Inflammatory macrophage treated with lipopolysaccharide for 1 hour (primary cell): ENCODE measurements at places on chromosomes 2 and 18.
A peak's percentile ranks its signal among the peaks of the same experiment; 100 is the strongest.

DNA sequence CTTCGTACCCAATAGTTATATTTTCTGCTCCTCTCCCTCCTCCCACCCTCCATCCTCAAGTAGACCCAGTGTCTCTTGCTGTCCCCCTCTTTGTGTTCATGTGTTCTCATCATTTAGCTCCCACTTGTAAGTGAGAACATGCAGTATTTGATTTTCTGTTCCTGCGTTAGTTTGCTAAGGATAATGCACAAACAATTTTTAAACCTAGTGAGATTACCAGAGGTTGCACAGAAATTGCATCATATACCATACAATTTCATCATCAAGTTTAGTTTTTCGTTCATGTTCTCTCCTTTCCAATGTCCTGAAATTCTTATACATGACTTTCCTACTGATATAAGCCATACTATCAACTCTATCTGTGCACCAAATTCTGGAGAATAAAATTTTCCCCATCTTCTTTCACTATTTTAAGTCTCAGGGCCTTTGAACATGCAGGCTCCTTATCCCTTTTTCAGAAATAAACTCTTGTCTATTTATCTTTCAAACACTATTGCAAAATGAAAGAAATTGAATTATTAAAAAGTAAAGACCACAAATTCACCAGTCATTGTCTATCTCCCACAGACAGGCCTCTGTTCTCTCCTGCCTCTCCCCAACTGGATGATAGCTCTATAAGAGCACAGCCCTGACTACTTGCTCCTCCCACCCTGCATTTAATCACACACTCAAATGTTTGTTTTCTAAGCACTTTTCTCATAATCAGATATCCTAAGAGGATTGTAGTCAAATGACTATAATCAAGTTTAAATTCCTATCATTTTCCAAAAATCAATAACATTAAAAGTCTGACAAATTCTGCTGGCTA is 27.2 kb upstream of the B4GALT6 start:
- DNase-seq = peak; percentile 23

DNA sequence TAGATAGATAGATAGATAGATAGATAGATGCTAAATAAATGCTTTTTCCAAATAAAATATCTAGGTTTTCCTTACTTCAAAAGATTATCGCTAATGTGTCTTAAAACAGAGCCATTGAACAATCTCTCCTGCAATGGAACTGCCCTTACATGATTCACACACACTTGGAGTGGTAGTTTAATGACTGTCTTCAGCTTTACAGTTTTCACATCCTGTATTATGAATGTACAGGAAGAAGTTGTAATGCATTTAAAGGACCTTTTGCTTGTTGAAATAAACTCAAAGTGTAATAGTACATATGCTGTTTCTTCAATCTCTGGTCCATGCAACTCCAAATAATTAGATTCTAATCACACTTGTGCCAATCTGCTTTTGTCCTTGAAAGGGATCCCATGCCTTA is 797.6 kb upstream of the CDH2 start:
- no peak for DNase-seq

DNA sequence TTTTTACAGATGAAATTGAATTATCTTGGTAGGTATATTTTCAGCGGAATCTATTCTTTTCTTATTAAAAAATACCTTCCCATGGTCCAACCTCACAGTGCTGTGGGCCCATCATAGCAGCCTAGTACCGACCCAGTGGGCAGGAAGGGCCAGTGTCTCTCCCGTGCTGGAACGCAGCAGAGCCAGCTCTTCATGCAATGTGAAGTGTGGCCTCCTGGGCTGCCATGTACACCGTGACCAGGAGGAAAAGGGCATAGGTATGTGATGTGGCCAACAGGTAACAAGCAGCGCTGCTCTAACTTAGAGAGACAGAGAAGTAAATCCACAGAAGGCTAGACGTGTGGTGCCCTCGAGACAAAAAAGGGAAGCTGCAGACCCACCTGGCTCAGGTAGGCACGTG is 221.1 kb upstream of the SALL3 start:
- DNase-seq = no peak

GRCh38 chr2:226771067-226771466 is 28.6 kb downstream of the IRS1 start:
- DNase-seq = no peak

- peak; percentile 64 for DNase-seq
These were observed 79.5 kb downstream of the EPB41L3 start for GRCh38 chr18:5464251-5464650.

DNA sequence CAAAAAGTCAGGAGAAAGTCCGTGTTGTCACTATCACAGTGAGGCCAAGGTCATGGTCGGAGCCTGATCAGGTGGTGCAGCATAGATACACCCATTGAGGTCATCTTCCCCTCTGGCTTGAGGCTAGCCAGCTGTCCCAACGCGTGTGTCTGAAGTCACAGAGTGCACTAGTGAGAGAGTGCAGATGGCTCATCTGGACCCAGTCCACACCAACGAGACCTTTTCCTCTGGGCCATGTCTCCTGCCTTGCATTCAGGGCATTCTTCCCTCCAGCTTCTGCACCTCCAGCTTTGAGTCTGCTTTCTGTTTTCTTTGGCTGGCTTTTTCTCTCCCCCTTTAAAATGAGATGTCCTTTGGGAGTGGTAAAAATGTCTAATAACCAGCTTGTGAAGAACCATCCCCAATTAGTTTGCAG is 146.9 kb downstream of the TDRD15 start:
- no peak for DNase-seq

GRCh38 chr2:10080536-10081304 is 509 bp upstream of the CYS1 start:
- no peak for DNase-seq

GRCh38 chr2:232138441-232138840 is 176.9 kb downstream of the DIS3L2 start:
- no peak for DNase-seq

- no peak for DNase-seq
These were observed 15.3 kb downstream of the HES6 start for GRCh38 chr2:238224356-238225035.

DNA sequence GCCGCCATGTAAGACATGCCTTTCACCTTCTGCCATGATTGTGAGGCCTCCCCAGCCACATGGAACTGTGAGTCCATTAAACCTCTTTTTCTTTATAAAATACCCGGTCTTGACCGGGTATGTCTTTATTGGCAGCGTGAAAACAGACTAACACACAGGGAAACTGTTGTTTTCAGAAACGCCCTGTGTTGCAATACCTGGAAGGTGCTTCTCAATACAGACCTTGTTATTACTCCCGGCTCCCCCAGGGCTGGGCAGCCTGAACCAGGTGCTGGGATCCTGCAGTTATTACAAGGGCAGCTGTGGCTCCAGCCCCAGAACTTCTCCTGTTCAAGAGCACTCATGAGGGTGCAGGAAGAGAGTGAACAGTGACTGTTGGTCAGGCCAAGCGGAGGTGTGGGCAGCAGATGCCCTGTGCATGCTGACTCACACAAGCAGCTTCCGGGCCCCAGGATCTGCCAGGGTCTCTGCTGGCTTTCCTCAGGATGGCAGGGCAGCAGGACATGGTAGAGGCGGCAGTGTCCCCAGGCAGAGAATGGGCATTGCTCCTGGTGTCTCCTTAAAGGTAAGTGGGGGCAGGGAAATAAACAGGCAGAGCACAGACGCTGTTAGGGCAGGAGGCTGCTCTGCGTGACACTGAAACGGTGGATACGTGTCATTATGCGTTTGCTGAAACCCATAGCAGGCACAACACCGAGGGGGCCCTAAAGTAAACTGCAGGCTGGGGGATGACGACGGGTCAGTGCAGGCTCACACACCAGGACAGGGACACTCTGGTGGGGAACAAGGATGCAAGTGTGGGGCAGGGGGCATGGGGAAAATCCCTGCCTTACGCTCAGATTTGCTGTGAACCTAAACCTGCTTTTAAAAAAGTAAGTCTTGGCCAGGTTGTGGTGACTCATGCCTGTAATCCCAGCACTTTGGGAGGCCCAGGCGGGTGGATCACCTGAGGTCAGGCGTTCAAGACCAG is 89.1 kb downstream of the NDUFA10 start:
- DNase-seq = no peak

GRCh38 chr2:40361478-40361877 is 90.4 kb downstream of the SLC8A1 start:
- DNase-seq = no peak

- no peak for DNase-seq
These were observed 86.0 kb downstream of the SPP2 start for GRCh38 chr2:234136461-234136860.

- DNase-seq = no peak
These were observed 58.9 kb upstream of the TEX51 start for GRCh38 chr2:126839796-126840195.

GRCh38 chr2:20052861-20053281 is 1.4 kb upstream of the LAPTM4A start:
- peak; percentile 81 for DNase-seq

- DNase-seq = no peak
These were observed 98.3 kb upstream of the ACVR1C start for GRCh38 chr2:157726946-157727345.

- no peak for DNase-seq
These were observed 299.0 kb downstream of the TRIB2 start for GRCh38 chr2:13015532-13016320.

DNA sequence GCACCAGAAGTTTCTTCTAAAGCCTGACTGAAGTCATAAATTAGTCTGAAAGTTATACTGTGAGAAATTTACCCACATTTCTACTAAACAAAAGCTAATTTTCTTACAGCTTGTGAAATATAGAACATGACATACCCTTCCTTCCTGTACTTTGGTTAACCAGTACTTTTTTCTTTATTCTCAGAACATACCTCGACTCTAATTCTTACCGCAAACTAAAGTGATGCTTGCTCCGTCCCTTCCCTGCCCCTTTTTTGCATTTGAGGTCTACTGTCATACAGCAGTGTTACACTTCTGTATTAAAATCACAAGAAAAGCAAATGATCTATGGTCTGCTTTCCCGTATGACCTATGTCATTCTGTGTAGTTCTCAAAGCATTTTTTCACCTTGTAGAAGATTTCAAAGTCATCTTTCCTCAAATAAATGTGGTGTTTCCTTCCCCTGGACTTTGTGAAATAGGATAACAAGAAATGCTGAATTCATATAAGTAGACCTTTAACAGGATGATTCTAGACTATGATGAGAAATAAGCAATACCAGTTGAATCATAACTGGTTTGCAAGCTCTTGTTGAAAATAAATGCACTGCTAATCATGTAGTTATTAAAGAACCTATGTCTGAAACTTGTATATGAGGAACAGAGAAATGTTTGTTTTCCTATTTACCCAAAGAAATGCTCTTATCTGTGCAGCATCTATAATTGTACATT is 30.4 kb downstream of the CYTIP start:
- no peak for DNase-seq

GRCh38 chr2:74585406-74586185 is 31.1 kb downstream of the DOK1 start:
- DNase-seq = no peak

DNA sequence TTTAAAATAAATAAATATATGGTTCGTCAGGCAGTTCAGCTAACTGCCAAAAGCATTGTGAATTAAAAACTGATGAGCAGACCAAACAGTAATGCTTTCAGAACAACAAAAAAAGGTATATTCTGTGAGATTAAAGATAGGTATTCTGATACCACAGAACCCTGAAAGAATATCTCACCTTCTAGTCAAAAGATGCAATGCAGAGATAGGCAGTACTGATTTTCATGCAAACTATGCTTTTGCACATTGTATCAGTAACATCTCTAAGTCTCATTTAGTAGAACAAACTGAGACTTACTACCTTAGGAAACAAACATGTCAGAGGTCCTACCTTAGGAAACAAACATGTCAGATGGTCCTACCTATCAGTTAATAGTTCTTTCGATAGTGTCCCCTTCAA is 32.4 kb downstream of the CUL3 start:
- no peak for DNase-seq
